ENCODE measurements at places on chromosomes 1 and 21.

DNA sequence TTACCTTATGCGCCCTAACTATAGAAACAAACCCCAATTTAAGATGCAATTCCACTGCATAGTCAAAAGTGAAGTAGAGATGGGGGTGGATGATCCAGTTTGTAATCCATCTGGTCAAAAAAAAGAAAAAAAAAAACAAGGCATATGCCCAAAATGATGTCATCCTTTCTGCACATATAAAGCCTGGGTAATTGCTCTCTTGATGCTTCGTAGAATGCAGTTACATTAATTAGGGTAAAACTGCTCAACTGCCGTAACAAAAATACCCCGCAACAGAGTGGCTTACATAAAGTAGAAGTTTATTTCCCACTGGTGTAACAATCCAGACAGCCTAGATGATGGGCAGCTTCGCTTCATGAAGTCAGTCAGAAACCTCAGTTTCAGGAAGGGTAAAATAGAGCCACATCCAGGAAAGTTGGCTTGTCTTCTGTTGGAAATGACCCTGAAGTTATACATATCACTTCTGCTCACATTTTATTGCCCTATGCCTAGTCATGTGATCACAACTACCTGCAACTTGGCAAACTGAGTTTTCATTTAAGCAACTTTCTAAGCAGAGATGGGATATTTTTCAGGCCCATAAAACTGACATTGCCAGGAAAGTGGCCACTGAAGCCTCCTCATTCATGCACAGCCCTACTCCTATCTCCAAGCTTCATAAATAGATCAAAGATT lies 221.7 kb downstream of the C1orf94 start:
- no peak for DNase-seq
- no peak overlapping the region for H3K27ac ChIP-seq
- peaks cover 15% of the 10 kb centered on the region for H3K27me3 ChIP-seq
- H3K36me3 ChIP-seq, result no peaks in the 10 kb centered on the region
- H3K4me3 ChIP-seq, result no peak overlapping the region
- no peaks in the 10 kb centered on the region for H3K4me1 ChIP-seq

- H3K4me1 ChIP-seq, result peaks cover 18% of the 10 kb centered on the region
- H3K27me3 ChIP-seq, result peaks cover 5% of the 10 kb centered on the region
- no peak for DNase-seq
- peaks cover 10% of the 10 kb centered on the region for H3K36me3 ChIP-seq
These were observed 16.3 kb downstream of the PDZK1 start for GRCh38 chr1:145690587-145691558.

DNA sequence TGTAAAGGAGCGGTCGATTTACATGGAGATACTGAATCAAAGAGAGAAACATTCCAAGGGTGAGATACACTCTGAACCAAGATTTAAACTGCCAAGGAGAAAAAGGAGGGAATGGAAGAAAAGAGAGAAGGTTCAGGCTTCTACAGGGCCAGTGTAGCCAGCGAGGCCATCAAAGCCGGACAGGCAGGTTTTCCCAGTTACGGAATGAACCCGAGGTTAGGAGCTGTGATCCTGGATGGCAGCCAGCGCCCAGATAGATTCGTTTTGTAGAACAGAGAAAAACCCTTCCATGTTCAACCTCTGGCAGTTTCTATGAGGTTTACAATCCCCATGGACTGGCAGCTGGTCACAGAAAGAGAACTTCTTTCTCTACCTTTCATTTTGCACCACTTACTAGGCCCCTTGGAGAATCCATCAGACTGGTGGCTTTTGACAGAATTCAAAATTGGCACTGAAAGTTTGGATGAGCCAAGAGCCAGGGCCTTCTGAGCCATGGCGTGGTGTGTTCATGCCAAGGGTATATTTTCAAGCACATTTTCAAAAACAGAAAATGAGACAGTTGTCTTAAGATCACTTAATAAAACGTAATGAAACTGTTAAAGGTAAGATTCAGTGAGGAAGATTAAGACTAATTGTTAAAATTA lies 171.5 kb downstream of the RUNX1 start:
- no peaks in the 10 kb centered on the region for H3K36me3 ChIP-seq
- no peak overlapping the region for H3K4me3 ChIP-seq
- H3K27me3 ChIP-seq, result peaks cover 6% of the 10 kb centered on the region
- peaks cover 32% of the 10 kb centered on the region for H3K4me1 ChIP-seq
- DNase-seq, result no peak

GRCh38 chr1:185819798-185820197 lies 85.6 kb downstream of the HMCN1 start:
- H3K4me1 ChIP-seq, result peaks cover 9% of the 10 kb centered on the region
- no peak for DNase-seq
- H3K4me3 ChIP-seq, result no peak overlapping the region
- no peak overlapping the region for H3K27ac ChIP-seq

DNA sequence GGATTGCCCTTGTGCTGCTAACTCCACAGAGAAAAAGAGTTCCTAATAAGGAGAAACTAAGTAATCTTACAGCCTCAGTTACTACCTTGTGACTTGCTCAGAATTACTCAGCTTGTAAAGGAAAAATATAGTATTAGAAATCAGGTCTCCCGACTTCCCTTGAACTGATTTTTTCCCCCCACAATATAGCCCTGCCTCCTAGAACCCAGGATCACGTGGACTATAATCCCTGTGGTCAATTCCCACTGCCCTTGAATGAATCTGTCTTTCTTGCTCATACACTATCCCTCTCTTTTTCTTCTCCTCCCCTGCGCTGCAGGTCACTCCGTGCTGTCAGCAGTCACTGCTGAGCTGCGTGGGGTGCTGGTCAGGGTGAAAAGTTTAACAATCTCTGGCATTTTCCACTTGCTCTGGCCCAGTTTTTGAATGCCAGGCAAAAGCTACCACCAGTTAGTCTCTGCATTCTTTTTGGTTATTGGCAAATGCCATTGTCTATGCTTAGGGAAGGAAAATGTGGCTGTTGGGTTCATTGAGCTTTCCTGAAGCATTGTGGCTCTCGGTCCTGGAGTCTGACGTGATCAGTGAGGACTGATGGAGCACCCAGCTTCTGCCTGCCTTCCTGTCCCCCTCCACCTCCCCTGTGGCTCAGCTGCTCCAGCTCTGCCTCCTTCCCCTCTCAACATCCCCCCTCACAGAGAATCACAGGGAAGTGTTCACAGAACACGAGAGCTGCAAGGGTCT lies 1.9 kb upstream of the MYOC start:
- peak overlapping the region; percentile 42 for H3K27ac ChIP-seq
- no peak overlapping the region for H3K4me3 ChIP-seq
- H3K36me3 ChIP-seq, result no peaks in the 10 kb centered on the region
- H3K4me1 ChIP-seq, result peaks cover 24% of the 10 kb centered on the region
- DNase-seq, result no peak

GRCh38 chr1:168218658-168219057 lies 7.1 kb upstream of the SFT2D2 start:
- H3K36me3 ChIP-seq, result no peaks in the 10 kb centered on the region
- H3K27ac ChIP-seq, result peak overlapping the region; percentile 16
- peaks cover 4% of the 10 kb centered on the region for H3K27me3 ChIP-seq
- H3K4me3 ChIP-seq, result no peak overlapping the region

- H3K27ac ChIP-seq, result no peak overlapping the region
- peaks cover 34% of the 10 kb centered on the region for H3K36me3 ChIP-seq
- H3K4me3 ChIP-seq, result no peak overlapping the region
- H3K27me3 ChIP-seq, result peaks cover 4% of the 10 kb centered on the region
These were observed 76.7 kb downstream of the AK4 start for GRCh38 chr1:65224681-65225091.

- H3K4me3 ChIP-seq, result no peak overlapping the region
- peaks cover 3% of the 10 kb centered on the region for H3K27me3 ChIP-seq
These were observed 42.1 kb downstream of the NOS1AP start for GRCh38 chr1:162111572-162111971.

DNA sequence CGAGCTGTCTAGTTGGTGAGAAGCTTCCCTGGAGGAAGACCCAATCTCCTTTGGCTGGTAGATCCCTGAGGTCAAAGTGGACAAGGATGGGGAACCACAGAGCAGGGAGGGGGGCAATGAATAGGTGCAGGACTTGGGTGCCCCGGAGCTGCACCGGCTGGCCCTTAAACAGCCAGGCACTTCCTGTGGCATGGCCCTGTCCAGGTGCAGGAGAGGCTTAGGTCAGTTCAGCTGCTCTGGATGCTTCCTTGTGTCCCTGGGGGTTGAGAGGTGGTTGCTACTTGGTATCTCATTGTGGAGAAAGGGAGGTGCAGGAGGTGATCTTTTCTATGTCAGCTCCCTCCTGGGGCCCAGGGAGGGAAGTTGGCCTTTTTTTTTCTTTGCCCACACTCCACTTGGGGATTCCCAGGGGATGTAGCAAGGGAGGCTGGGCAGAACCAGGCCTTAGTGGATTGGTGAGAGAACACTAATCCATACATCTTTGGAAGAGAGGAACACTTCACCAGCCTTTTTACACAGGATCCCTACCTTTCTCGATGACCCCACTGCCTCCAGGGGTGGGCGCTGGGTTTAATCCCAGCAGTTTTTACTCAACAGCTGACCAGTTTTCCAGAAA lies 1.2 kb upstream of the ST3GAL3 start:
- peaks cover 34% of the 10 kb centered on the region for H3K4me1 ChIP-seq
- peak overlapping the region; percentile 94 for H3K27ac ChIP-seq
- peak; percentile 9 for DNase-seq
- H3K4me3 ChIP-seq, result peak overlapping the region; percentile 88
- peaks cover 43% of the 10 kb centered on the region for H3K36me3 ChIP-seq

GRCh38 chr1:31880957-31881687 lies 57.0 kb downstream of the PTP4A2 start:
- DNase-seq, result no peak
- no peaks in the 10 kb centered on the region for H3K4me1 ChIP-seq

- H3K27me3 ChIP-seq, result no peaks in the 10 kb centered on the region
- DNase-seq, result no peak
- H3K27ac ChIP-seq, result no peak overlapping the region
- peaks cover 4% of the 10 kb centered on the region for H3K4me1 ChIP-seq
- H3K36me3 ChIP-seq, result no peaks in the 10 kb centered on the region
These were observed 93.4 kb downstream of the CD58 start for GRCh38 chr1:116477429-116477828.
